Neural crest cell (in vitro differentiated cells): ENCODE measurements at places on chromosomes 4 and X. TPM values are rescaled to one million over a fixed set of nuclear protein-coding genes. Genes with fewer than 3 reads are reported as not detected.

- peaks cover 2% of the 10 kb centered on the region for H3K36me3 ChIP-seq
- no peaks in the 10 kb centered on the region for H3K4me1 ChIP-seq
- DNase-seq, result no peak
- no peaks in the 10 kb centered on the region for H3K27me3 ChIP-seq
- no peak overlapping the region for H3K27ac ChIP-seq
These were observed 229.2 kb upstream of the AFF2 start for GRCh38 chrX:148271263-148271662.

DNA sequence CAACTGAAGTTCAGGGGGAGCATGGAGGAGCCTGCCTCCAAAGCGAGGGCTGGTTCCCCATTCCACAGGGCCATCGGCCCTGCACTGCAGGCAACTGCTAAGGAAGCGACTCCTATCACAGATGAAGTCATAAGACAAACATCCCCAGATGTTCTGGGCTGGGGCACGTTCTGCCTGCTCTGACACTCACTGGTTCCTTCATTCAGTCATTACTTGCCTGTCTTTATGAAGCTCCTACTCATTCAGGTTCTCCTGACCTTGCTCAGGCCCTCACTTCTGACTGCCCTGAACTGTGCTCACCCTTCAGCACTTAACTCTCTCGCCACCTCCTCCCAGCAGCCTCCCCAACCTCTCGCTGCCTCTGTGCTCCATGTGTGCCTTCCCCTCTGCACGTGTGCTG is 2.5 kb upstream of the SLC2A9 start:
- H3K27me3 ChIP-seq, result no peaks in the 10 kb centered on the region
- no peaks in the 10 kb centered on the region for H3K36me3 ChIP-seq
- no peak for DNase-seq
- H3K4me3 ChIP-seq, result no peak overlapping the region
- peaks cover 48% of the 10 kb centered on the region for H3K4me1 ChIP-seq
- no peak overlapping the region for H3K27ac ChIP-seq

The MYOZ2 gene
- not detected in 2 replicates for total RNA-seq

The GPR119 gene
- total RNA-seq, result not detected in 2 replicates

DNA sequence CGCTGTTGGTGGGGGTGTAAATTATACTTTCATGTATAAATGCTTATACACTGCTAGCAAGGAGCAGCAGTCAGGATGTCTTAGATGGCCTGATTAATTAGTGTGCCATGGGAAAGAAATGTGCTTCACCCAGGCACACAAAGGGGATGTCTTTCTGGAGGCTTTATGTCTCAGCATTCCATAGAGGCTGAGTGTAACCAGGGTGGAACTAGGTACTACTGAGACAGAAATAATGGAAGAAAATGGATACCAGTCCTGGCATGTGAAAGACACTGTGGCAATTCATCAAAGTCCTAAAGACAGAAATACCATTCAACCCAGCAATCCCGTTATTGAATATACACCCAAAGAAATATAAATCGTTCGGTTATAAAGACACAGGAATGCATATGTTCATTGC is 52.5 kb downstream of the PF4 start:
- no peaks in the 10 kb centered on the region for H3K27me3 ChIP-seq
- H3K27ac ChIP-seq, result no peak overlapping the region
- H3K36me3 ChIP-seq, result no peaks in the 10 kb centered on the region
- no peaks in the 10 kb centered on the region for H3K4me1 ChIP-seq

- H3K36me3 ChIP-seq, result no peaks in the 10 kb centered on the region
- H3K4me1 ChIP-seq, result peaks cover 4% of the 10 kb centered on the region
- no peaks in the 10 kb centered on the region for H3K27me3 ChIP-seq
- DNase-seq, result no peak
- no peak overlapping the region for H3K27ac ChIP-seq
These were observed 579 bp downstream of the IL3RA start for GRCh38 chrX:1336948-1337779.

The CT45A10 gene
- total RNA-seq, result not detected in 2 replicates

GRCh38 chr4:176387571-176387970 is 67.8 kb downstream of the SPCS3 start:
- no peak overlapping the region for H3K4me3 ChIP-seq
- H3K4me1 ChIP-seq, result no peaks in the 10 kb centered on the region
- no peaks in the 10 kb centered on the region for H3K27me3 ChIP-seq
- DNase-seq, result no peak
- no peaks in the 10 kb centered on the region for H3K36me3 ChIP-seq
